Ureter (tissue), 1 donor: ENCODE measurements at places on chromosomes 12 and 14. TPM values are rescaled to one million over a fixed set of nuclear protein-coding genes. Genes with fewer than 3 reads are reported as not detected.

Gene AQP6
- total RNA-seq, result not detected

Gene BATF
- 19.4 TPM for total RNA-seq

Gene KRT71
- not detected for total RNA-seq

Gene TCL1B
- not detected for total RNA-seq

Gene ARHGAP9
- total RNA-seq, result 10.0 TPM

DNA sequence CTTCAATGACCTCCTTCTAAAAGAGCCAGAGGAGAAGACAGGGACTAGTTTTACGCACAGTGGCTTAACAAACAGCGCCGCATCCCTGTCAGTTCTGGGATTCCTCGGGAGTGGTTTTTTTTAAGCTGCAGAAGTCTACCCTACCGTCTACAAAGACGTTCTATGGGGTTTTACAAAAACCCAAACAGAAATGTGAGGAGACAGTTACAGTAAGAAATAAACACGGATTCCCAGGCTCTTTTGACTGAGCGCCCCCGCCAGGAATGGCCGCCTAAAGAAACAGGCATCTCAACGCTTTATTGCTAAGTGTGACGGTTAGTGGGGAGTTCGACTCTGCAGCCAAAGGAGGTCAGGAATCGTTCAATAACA lies 484 bp downstream of the ALKBH1 start:
- DNase-seq, result no peak

DNA sequence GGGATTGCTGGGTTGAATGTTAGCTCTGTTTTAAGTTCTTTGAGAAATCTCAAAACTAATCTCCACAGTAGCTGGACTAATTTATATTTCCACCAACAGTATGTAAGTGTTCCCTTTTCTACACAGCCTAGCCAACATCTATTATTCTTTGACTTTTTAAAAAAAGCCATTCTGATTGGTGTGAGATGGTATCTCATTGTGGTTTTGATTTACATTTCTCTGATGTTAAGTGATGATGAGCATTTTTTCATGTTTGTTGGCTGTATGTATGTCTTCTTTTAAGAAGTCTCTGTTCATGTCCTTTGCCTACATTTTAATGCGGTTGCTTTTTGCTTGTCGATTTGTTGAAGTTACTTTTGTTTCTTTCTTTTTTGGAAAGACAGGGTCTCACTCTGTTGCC lies 301.1 kb upstream of the OR4E1 start:
- DNase-seq, result no peak

DNA sequence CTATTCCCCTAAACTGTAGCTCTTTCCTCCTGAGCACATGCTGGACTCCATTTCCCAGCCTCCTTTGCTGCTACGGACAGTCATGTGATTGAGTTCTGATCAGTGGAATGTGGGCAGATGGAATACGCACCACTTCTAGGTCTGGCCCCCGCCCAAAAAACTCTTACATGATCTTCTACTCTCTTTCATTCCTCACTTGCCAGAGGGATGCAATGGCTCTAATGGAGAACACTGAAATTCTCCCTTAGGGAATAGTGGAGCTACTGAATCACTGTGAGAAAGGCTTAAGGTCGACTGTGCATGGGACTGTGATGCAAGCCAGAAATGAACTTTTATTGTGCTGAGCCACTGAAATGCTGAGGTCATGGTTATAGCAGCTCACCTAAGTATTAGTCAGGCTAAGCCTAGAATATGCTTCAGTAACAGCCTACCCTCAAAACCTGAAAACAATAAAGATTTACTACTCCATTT lies 13.0 kb upstream of the TMED2 start:
- DNase-seq, result no peak

DNA sequence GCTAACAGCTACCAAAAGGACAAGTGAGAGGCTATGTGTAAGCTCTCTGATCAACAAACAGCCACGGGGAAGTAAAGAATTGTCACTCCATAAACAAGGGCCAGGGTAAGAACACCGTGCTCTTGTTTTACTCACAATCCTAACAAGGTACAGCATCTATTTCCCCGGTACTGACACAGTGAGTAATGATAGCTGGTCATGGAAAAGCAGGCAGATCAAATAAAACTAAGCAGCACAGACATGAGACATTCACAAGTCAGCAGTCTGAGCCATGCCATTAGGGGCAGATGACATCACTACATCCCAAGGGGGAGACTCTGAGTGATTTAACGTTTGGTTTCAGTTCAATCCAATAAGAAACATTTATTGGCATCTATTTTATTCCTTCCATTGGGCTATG lies 54.4 kb downstream of the ARL6IP4 start:
- DNase-seq, result no peak

- no peak for DNase-seq
Measured at GRCh38 chr14:64541261-64541971, 875 bp downstream of the HSPA2 start.

DNA sequence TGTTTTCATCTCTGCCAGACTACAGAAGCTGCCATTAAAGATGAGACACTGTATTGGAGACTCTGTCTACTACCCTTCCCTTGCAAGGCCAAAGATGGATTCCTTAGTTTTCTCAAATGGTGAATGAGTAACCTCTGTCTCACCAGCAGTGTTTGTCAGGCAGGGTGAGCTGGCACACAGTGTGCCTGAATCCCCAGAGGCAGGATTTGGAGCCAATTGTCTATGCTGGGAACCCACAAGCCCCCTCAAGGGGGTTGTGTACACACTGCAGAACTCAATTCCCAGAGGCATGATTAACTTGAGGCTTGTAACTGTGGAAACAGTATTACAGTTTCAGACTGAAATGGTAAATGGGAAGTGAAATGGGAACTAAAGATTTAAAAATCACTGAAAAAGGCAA lies 136.8 kb upstream of the PTPRB start:
- no peak for DNase-seq
